ENCODE measurements at places on chromosomes 5 and 9.

GRCh38 chr5:154311362-154311761 lies 120.8 kb downstream of the GALNT10 start:
- peak; percentile 37 for DNase-seq

- DNase-seq, result no peak
Measured at GRCh38 chr5:125037020-125037419, 290.6 kb upstream of the ZNF608 start.

DNA sequence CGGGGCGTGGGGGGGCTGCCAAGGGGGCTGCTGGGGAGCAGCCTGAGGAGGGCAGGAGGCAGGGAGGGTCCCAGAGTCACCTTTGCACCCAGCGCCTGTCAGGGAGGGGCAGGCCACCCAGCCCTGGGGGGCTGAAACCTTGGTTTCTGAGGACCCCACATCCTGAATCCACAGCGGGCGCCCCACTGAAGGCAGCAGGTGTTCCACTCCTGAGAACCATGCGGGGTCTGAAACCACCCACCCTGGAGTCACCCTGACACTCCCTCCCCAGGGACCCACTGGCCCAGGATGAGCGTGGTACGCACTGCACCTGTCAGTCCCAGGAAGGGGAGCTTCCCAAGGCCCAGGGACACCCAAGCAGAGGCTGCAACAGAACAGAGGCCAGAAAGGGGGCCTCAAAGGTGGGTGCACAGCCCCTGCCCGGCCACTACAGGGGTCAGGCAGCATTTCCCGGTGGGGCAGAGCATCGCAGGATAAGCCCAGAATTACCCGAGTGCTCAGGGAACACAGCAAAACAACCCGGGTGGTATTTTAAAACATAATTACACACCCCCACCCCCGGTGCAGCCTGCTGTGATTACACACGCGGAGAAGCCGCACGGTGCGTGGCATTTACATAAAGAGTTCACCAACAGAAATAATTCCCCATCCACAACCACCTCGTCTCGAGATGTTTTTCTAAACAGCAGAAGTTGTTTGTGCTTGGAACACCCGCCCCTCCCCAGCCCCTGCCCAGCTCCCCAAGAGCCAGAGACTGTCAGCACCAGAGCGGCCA lies 57.3 kb upstream of the UBAC1 start:
- DNase-seq, result no peak

GRCh38 chr9:764105-764524 lies 77.4 kb upstream of the DMRT1 start:
- DNase-seq, result peak; percentile 39

- DNase-seq, result no peak
Measured at GRCh38 chr9:68508547-68508946, 32.1 kb downstream of the TMEM252 start.

- no peak for DNase-seq
Measured at GRCh38 chr5:135429301-135430134, 17.6 kb downstream of the DCANP1 start.
